Fibroblast of lung (primary cell): ENCODE measurements at places on chromosomes 11 and 22.
A peak's percentile ranks its signal among the peaks of the same experiment; 100 is the strongest.

GRCh38 chr11:27367881-27368280 lies 4.9 kb upstream of the CCDC34 start:
- no peak for DNase-seq

DNA sequence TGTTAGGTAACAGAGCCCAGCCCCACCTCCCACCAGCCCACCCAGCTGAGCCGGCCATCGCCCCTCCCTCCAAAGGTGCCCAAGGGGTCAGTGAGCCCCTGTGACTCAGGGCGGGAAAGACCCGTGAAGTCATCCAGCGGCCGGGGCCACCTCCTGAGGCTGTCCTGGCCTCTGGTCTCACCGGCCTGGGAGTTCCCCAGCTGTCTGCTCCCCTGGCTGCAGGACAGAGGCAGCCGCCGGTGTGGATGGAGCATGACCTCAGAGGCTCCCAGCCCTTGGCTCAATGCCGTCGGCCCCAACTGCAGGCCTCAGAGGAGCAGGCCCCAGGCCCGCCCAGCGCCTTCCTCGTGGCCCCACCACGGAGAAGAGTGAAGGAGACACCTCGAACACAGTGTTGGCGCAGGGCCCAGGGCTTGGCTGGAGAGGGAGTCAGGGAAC lies 28.7 kb downstream of the RPL3 start:
- DNase-seq = peak; percentile 64

DNA sequence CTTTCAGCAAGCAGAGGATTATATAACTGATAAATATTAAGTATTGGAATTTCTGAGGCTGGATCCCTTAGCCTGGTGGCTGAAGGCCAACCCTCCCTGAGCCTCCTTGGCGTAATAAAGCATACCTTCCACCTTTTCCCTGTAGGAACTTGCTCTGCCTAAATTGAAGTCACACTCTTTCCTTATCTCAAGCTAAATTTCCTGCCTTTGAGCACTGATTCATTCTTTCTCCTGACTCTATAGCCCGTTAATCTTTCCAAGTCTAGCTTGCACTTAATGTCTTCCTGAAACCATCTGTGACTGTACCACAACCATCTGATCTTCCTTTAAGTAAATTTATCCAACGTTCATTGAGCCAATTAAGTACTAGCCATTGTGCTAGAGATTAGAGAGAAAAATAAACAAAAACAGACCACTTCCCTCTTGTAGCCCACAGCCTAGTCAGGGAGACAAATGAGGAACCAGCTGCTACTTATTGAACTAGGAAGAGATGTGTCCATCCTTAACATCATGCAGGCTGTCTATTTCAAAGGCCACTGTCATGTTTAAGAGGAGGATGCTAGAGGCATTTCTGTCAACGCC lies 62.9 kb downstream of the GRK3 start:
- no peak for DNase-seq

DNA sequence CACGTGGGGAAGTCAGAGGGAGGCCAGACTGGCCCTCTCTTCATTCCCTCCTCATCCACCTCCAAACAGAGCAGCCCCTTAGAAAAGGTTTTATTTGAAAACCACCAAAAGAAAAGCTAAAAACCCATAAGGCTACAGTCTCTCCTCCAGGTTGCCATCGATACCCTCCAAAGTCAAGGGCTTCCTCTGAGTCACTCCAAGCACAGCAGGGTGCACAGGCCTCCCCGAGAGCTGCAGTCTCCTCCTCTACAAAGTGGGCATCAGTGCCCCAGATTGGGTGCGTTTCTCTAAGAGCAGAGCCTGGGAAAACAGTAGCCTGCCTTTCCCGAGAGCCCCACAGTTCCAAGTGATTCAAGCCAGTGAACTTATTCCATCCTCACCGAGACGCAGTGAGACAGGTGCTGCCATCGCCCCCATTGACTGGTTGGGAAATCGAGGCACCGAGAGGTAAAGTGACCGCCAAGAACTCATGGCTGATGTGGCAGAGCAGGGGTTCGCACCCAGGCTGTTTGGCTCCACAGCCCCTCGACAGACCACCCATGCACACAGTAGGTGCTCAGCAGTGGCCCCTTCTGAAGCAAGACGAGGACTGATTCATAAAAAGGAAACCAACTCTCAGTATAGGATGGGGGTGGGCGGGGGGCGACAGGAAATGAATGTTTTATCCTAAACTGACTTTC lies 91.7 kb upstream of the SHISAL1 start:
- no peak for DNase-seq

- no peak for DNase-seq
These were observed 11.0 kb upstream of the CACNA1I start for GRCh38 chr22:39559456-39560105.

DNA sequence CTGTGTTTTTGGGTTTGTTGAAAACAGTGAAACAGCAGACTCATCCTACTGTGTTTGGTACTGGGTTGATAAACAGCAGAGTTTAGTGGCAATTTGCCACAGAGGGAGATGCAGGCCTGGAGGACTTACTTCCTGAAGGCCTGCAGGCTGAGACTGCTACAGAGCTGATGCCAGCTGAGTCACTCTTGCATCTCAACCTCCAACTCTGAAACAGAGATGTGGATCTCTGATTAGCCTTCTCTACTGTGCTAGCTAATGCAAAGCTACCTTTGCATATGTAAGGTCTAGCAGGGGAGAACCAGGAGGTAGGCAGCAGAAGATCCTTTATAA lies 14.3 kb downstream of the ATP5MG start:
- DNase-seq = peak; percentile 96

DNA sequence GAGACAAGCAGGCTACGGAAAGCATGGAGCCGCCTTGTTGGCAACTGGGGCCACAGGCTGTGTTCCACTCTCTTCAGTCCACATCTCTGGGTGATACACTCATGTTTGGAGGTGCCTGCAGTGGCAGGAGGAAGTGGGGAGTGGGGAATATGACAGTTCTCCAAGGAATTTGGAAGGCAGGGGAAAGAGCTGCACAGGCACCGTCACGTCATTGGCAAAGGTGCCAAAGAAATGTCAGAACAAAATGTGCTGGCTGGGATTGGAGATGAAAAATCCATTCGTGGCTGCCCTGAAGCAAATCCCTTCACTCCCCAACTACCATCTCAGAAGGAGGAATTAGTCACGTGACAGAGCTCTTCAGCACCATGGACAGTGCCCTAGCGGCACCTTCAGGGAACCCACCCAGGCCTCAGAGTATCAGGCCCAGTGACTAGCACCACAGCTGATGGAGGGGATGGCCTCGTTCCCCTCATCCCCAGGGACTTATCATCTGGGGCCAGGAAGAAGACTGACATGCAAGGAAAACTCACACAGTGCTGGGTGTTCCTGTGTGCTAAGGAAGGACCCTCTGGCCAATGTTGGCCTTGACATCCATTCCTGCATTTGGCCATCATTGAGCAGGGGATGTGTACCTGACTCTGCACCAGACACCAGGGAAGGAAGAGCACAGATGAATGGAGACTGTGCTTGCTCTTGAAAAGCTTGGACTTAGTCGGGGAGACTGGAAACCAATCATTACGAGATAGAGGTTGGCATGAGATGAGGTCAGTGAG lies 48.5 kb upstream of the PRDM11 start:
- peak; percentile 79 for DNase-seq

DNA sequence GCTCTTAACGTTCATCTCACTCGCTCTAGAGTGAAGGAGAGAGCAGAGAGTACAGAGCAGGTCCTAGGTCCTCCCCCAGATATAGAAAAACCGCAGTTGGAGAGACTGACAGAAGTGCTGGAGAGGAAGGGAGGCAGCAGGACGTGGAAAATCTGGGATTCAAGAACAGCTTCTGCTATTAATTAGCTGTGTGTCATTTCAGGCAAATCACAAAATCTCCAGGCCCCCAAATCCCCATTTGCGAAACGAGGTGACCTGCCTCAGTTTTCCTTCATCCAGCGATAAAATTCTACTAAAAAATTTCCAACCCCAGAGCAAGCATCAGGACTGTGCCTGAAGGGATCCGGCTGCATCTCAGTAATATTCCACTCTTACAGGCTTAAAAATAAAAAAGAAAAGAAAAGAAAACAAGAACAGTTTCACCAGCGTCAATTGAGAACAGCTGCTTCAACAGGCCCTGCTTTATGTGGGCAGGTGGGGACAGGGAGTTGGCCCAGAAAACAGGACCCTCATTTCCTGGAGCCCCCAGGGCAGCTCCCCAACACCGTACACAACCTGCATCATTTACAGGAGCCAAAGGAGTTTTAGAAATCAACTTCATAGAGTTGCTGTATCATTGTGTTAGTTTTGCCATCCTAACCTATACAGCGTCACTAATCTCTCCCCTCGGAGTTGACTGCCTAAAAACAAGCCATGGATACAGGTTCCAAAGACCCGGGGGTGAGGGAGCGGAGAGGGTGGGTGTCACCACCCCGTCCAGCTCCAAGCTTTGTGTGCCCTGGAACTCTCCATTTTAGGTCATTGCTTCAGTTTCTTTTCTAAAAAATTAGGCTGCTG lies 2.3 kb upstream of the MALAT1 start:
- DNase-seq = peak; percentile 47

- no peak for DNase-seq
These were observed 32.0 kb upstream of the FJX1 start for GRCh38 chr11:35586222-35586621.

GRCh38 chr11:21364866-21365624 lies 695.7 kb downstream of the NELL1 start:
- DNase-seq = no peak

GRCh38 chr11:129973809-129974208 lies 28.8 kb downstream of the PRDM10 start:
- DNase-seq = peak; percentile 30

DNA sequence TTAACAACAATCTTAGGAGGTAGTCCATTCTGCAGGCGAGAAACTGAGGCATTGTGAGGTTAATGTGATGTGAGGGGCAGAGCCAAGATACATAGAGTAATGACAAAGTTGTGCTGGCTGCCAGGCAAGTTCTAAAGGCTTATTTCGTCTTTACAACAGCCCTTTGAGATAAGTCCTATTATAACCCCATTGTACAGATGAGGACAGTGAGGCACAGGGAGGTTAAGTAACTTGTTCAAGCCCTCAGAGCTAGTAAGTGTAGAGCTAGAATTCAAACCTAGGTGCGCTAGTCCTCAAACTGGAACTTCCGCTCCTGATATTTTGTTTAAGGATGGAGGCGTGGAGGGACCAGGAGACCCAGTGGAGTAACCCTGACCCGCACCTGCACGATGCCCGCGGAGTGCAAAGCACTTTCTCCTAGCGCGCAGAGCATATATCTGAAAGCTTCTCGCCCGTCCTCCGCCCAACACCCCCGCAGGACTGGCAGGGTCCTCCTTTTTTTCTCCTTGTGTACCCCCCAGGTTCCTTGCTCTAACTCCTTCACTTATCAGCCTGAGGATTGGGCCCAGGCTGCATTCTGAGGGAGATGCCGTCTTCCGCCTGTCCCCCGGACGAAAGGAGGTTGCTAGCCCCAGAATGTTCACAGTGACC lies 4.9 kb upstream of the FLI1 start:
- no peak for DNase-seq

GRCh38 chr11:100403816-100404215 lies 283.3 kb upstream of the ARHGAP42 start:
- DNase-seq = peak; percentile 70

GRCh38 chr11:128889657-128890213 lies 1.4 kb upstream of the KCNJ5 start:
- DNase-seq = no peak

DNA sequence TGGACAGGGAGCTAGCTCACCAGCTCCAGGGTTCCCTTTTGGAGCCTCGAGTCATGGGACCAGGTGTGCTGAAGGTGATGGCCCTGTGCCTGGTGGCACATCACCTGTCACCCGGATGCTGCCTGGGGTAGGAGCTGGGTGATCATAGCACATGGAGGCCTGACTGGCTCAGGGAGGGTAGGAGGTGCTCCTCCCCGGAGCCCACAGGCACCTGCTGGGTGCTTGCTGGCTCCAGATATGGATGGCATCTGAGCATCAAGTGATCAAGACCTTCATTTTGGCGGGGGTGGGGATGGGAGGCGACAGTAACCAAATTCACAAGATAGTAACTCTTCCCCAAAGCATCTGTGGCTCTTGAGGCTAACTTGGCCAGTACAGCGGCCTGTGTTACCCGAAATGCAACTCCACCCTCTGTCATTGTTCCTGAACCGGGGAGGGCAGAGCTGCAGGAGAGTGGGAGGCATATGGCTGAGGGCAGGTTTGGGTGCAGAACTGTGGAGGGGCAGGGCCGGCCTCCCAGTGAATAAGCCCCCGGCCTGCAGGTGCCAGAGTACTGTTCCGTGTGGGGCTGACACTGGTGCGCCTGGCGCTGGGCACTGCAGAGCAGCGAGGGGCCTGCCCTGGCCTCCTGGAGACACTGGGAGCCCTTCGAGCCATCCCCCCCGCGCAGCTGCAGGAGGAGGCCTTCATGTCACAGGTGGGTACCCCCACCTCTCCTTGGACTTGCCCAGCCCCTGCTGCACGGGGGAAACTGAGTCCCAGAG lies 4.7 kb downstream of the TBC1D10C start:
- no peak for DNase-seq

DNA sequence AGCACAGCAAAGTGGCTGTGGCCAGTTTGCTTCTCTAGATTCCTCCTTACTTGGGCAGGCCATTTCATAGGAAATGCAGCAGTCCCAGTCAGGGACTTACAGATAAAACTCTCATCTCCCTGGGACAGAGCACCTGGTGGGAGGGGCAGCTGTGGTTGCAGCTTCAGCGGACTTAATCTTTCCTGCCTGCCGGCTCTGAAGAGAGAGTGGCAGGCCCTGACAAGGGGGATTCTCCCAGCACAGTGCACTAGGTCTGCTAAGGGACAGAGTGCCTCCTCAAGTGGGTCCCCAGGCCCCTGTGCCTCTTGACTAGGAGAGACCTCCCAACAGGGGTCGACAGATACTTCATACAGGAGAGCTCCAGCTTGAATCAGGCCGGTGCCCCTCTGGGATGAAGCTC lies 1649.1 kb downstream of the LRRC4C start:
- no peak for DNase-seq

DNA sequence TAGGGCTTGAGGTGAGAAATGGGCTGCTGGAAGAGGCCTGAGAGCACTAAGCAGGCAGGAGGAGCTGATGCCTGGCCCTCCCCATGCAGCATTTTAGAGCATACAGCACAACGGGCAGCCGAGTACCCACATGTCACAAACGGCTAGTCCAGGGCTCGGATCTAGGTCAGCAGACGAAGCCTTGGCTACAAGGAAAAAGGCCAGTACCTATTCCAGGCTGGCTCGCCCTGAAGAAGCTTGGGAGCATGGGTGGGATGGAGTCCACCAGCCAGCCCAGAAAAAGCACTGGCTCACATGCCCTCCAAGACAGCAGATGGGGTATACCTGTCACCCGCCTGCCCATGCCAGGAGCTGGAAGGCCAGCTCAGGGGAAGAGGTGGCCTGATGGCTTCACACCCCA lies 9.6 kb downstream of the UFD1 start:
- DNase-seq = no peak

GRCh38 chr11:117874910-117875381 lies 1.5 kb downstream of the FXYD6 start:
- no peak for DNase-seq

- DNase-seq = peak; percentile 20
These were observed 1.8 kb downstream of the EWSR1 start for GRCh38 chr22:29269731-29270474.

GRCh38 chr11:120595557-120595956 lies 84.0 kb downstream of the GRIK4 start:
- no peak for DNase-seq

DNA sequence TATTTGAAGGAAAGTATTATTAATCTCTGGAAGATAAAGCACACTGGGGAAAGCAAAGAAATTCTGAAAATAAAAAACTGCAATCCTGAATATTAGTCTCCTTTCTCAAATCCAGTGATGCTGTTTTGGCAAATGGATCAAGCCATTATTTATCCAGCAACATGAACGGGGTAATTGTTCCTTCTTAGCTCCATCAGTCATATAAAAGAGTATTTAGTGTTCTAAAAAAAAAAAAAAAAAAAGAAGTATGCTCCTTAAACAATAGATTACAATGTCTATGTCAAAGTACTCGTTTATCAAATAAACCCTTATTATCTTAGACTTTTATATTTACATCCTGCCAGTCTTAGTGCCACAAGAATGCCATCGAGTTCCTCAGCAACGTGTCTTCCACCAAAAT lies 1.3 kb downstream of the RDX start:
- no peak for DNase-seq
